ENCODE measurements at places on chromosomes 7 and 10.
A peak's percentile ranks its signal among the peaks of the same experiment; 100 is the strongest.

- DNase-seq: no peak
These were observed 36.6 kb upstream of the LRRC18 start for GRCh38 chr10:48976196-48976595.

- DNase-seq: peak; percentile 4
These were observed 189.8 kb downstream of the HECW1 start for GRCh38 chr7:43302211-43302711.

DNA sequence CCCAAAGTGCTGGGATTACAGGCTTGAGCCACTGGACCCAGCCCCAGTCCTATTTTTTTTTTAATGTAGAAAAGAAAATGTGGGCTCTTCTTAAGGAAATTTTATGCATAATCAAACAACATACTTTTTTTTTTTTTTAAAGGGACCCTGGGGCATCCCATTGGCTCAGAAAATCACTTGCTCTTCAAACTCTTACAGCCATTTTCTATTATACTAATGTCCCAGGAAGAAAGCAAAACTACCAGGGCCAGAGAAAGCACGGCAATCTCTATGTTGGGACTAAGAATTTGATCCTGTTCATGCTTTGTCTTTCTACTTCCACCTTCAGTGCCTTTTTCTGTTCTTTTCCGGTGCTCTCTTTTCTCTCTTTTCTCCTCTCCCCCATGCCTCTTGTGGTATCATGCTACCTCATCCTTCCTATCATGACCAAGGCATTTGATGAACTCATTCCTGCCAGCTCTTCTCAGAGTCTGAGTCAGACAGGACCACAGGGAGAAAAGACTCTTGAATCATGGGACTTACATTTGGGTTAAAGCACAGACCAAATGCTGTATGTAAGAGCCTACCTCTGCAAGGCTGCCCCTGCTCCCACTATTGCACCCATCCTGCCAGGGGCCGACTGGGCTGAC, 76.4 kb upstream of the CCNY start:
- no peak for DNase-seq

- no peak for DNase-seq
These were observed 40.1 kb downstream of the KCNH2 start for GRCh38 chr7:150937848-150938561.

GRCh38 chr7:129831424-129832058, 121.2 kb downstream of the UBE2H start:
- DNase-seq: no peak

GRCh38 chr10:29608476-29609301, 26.1 kb downstream of the SVIL start:
- no peak for DNase-seq

DNA sequence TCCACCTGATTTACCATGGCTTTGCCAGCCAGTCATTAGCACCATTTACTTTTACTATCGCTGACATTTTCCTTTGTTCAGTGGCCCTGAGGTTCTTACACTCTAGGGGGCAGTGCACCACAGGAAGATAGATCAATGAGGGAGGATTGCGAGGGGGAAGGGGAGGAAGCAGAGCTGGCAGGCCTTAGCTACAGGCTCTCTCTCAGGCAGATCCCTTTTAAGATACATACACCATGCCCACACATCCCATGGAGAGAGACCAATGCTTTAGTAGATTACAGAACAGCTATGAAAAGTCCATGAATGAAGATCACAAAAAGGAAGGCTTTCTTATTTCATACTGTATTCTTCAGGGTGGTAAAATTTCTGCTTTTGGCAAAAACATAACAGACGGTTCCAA, 47.4 kb downstream of the DENND11 start:
- DNase-seq: peak; percentile 89

- no peak for DNase-seq
These were observed 175.2 kb downstream of the BMPER start for GRCh38 chr7:34080513-34080912.

DNA sequence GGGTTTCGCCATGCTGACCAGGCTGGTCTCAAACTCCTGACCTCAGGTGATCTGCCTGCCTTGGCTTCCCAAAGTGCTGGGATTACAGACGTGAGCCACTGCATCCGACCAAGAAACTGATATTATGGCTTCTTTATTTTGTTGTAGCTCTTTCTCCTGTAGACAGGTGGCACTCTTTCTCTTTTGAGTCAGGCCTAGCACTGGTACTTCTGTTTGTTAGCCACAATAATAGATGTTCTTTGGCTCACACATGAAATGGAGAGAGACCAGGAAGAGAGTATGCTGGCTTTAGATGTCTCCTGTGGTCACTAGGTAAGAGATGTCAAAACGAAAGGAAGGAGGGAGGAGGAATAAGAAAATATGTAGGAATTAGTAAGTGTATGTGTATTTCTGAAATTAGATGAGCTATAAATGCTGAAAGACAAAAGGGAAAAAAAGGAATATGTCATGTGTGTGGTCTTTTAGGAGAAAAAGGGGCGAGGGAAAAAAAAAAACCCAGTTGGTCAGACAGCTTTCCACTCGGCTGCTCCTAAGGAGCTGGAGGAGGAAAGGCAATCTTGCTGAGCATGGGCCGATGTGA, 78.7 kb downstream of the CLEC2L start:
- peak; percentile 28 for DNase-seq

GRCh38 chr7:39085189-39085588, 107.5 kb downstream of the POU6F2 start:
- no peak for DNase-seq

DNA sequence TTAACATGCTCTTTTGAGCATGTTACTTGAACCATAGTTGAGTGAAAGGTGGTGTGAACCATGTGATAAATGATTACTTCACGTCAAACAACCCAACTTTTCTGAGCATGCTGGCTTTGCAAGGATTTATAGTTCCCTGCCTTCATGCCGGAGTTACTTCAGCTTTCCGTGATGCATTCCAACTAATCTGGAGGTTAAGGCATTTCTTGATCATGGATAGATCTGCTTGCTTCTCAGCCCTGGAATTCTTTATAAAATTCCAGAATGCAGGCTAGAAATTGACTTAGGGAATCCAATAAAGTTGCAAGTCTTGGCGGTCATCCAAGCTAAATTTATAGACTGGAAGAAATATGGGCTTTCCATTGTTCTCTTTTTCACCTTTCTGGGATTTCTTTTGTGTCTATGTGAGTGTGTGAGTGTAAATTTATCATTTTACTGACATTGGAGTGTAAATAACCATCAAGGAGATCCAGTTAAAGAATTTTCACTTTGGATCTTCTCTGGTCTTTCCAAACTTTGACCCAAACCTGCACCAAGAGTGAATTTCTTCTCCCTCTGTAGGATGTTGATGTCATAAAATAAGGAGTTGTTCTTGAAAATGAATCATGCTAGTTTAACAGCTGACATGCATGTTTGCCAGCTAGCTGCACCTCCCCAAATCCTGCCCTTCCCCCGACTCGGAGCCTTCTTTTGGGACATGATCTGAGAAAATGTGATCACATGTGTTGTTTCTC, 289.0 kb downstream of the TWIST1 start:
- DNase-seq: no peak

- no peak for DNase-seq
These were observed 51.1 kb downstream of the ASB13 start for GRCh38 chr10:5615316-5615715.

DNA sequence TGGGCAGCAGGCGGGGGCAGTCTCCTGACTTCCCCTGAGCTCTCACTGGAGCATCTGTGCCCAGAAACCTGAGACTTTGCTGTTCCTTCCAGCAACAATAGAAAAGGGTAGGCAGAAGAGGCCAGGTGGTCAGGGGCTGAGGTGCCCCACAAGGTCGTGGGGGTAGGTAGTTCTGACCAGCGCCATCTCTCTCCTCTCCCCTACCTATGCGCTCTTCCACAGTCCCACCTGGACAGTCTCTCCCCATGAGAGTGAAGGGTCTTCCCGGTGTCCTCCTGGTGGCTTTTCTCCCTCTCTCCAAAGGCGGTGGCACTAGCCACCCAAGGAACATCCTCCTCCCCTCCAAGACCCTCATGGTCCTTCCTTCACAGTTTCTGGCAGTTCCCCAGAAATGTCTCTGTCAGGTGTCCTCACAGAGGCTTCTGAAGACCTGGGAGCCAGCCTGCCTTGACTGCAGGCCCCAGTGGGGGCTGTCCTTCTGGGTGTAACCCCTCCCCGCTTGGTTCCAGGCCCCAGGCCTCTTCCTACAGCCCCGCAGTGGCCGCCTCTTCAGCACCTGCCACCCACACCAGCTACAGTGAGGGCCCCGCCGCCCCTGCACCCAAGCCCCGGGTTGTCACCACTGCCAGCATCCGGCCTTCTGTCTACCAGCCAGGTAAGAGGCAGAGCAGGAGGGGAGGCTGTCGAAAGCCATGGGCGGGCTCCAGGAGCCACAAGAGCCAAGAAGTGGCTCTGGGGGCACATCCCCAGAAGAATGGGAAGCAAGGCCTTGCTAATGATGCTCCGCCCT, 41.3 kb downstream of the LDB3 start:
- no peak for DNase-seq

DNA sequence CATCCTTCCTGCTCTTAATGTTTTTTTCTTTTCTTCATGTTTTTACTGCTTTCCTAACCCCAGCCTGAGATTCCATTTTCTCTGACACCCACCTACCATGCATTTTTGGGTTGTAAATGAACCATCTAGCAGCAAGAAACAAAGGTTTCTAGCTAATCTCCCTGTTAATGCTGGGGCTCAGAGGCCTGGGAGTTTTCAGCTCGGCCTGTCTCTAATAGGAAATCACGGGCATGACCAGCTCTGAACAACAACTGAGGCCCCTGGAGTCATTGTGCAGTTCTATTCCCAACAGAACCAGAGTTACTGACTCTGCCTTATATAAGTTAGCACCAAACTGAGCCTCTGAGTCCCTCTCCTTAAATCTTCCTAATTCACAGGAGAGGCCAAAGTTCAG, 134.8 kb downstream of the CFAP58 start:
- DNase-seq: no peak

DNA sequence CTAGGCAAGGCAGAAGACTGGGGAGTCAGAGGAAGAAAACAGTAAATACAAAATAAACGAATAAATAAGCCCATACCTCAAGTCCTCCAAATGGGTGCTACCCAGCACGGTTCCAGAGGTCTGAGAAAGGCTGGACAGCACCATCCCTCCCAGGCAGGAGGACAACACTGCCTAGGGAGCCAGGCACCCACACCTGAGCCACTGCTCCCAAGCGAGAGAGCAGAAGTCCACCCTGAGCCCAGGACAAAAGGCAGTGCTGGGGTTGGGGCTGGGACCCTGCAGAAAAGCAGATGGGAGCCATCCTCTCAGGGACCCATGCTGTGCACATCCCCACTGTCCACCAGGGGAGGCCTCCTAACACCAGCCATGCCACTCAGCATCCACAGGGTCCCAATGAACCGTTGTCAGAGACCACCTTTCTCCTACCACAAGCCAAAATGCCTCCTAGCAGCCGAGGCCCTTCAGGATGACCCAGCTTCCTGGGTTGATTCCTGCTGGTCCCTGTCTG, 16.2 kb downstream of the GFRA1 start:
- no peak for DNase-seq

DNA sequence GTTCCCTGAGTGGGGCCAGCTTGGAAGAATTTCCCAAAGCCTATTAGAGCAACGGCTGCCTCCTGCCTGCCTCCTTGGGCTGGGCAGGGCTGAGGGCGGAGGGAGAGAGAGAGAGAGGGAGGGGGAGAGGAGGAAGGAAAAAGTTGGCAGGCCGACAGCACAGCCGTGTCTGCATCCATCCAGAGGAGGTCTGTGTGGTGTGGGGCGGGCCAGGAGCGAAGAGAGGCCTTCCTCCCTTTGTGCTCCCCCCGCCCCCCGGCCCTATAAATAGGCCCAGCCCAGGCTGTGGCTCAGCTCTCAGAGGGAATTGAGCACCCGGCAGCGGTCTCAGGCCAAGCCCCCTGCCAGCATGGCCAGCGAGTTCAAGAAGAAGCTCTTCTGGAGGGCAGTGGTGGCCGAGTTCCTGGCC, at the start of gene AQP1:
Gene AQP1 (plus strand): TSS at position 293 of the 409 bp plus-strand sequence. CDS start 57 bp downstream, at position 350.
- DNase-seq: no peak

- DNase-seq: no peak
These were observed 59.7 kb upstream of the PDCD4 start for GRCh38 chr10:110811791-110812581.

- no peak for DNase-seq
These were observed 1.1 kb upstream of the TNKS2 start for GRCh38 chr10:91797048-91797690.

- peak; percentile 46 for DNase-seq
These were observed 928 bp downstream of the COMTD1 start for GRCh38 chr10:75234683-75235374.

DNA sequence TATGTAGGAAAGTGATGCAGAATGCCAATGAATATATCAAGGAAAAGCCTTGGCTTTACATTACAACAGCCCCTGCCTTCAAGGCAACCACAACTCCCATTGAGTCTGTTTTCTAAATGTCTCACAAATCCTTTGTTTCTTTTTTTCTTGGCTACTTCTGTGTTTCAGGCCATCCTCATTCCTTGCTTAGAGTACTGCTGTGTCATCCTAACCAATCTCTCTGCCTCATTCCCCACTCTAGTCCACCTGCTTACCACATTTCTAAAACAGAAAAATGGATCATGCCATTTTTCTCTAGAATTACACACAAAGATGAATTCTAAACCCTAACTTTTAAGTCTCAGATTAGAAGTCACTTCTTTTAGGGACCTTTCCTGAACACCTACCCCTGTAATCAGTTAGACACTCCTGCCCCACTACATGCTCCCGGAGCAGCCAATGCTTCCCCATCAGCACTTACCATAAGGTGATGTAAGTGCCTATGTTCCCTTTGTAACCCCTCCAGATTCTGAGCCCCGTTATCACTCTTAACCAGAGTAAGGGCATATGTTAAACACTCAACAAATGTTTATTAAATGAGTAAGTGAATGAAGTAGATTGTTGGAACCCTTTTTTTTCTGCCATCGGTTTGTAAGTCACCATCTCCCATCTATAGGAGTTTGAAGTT, 2.8 kb downstream of the BORCS7 start:
- no peak for DNase-seq

DNA sequence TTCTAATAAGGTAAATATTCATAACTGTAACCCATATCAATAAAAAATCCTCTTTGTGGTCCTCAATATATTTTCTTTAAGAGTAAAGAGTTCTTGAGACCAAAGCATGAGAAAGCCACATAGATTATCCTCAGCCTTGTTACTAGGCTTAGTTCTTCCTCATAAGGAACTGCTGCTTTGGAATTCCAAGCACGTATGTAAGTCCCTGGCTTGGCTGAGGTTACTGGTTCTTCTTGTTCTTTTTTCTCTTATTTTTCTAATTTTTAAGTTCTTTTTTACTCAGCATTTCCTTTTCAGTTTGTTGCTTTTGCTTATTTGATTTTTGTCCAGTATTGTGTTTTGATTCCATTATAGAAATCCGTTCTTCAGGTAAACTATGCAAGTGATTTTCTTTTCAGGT, 127.3 kb downstream of the MARCHF5 start:
- DNase-seq: no peak

- no peak for DNase-seq
These were observed at the start of gene SUN1 for GRCh38 chr7:832167-832967. Gene SUN1 (plus strand): TSS chr7:832476. CDS start chr7:832525, 49 bp downstream.

GRCh38 chr7:30164567-30164966, 29.8 kb downstream of the MTURN start:
- DNase-seq: peak; percentile 75

GRCh38 chr10:118994321-118994720, 35.2 kb upstream of the NANOS1 start:
- DNase-seq: no peak

GRCh38 chr10:110822035-110822711, 49.6 kb upstream of the PDCD4 start:
- no peak for DNase-seq
